ENCODE measurements at places on chromosomes 2 and 18.

DNA sequence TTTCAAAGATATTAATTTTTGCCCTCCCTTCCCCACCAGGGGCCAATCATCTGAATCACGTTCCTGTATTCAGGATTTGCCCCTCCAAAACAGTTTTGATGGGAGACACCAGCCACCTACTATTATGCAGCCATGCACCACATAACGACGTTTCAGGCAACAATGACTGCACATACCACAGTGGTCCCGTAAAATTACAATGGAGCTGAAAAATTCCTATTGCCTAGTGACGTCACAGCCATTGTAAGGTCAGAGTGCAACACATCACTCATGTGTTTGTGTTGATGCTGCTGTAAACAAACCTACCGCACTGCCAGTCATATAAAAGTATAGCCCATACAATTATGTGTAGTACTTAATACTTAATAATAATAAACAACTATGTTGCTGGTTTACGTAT is 22.6 kb downstream of the ITM2C start:
- DNase-seq: no peak

- DNase-seq: peak; percentile 9
Measured at GRCh38 chr2:239298116-239298804, 102.6 kb downstream of the HDAC4 start.

DNA sequence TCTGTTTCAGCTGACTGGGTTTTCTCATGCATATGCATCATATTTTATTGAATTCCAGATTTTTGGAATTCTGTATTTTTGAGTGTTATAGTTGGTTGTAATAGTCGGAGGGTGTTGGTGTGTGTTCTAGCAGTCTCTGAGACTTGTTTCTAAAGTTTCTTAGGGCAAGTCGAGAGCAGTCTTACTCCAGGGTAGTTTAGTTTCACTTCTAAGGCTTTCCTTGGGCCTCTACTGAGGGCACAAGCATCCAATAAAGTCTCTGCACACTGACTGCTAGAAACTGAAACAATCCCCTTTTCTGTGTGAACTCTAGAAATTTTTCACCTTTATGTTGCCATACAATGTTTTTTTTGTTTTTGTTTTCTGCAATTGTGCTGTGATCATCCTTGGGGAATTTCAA is 663.7 kb upstream of the LRATD1 start:
- no peak for DNase-seq

- DNase-seq: no peak
Measured at GRCh38 chr2:11040992-11041391, 114.3 kb upstream of the SLC66A3 start.

DNA sequence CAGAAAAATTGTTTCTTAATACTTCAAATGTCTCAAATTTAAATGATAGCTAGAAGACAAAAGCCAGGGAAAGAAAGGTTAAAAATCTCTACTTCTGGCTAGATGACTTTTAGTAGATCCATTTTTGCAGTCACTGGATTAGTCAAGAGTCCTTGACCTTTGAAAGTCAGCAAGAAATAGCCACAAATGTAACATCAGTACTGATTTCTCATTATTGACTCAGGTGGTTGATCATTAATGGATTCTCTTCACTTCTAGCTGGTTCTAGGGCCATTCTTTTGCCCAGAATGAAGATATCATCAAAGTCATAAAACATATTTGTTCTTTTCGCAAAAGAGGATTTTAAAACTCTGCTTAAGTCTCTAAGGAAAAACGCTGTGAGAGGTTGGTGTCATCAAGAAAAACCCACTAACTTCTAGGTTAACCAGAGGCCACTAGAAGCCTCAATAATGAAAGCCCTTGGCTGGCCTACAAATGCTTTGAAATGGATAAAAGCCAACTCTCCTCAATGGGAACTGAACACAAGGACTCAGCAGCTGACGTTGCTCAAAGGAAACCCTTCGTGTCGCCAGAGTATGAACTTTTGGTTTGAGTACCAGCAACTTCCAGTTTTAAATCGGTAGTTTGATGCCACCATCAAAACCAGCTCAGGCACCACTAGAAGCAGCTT is 66.3 kb downstream of the IRS1 start:
- DNase-seq: no peak

DNA sequence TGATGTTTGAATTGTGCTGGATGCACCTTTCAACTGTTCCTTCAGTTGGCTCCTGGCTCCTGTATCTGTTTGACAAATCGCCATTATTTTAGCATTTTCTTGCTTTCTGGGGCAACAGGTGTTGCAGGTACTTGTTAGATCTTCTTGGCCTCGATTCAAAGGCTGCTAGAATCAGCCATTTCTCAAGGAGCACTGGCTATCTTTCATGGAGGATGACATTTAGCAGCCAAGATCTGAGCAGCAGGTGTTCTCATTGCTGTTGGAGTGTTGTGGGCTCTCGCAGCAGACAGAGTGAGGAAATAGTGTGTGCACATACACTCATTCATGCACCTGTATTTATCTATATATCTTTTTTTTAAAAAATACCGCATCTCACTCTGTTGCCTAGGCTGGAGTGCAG is 52.2 kb downstream of the INPP5D start:
- no peak for DNase-seq

- DNase-seq: peak; percentile 26
Measured at GRCh38 chr18:57771193-57771592, 31.9 kb downstream of the ATP8B1 start.

DNA sequence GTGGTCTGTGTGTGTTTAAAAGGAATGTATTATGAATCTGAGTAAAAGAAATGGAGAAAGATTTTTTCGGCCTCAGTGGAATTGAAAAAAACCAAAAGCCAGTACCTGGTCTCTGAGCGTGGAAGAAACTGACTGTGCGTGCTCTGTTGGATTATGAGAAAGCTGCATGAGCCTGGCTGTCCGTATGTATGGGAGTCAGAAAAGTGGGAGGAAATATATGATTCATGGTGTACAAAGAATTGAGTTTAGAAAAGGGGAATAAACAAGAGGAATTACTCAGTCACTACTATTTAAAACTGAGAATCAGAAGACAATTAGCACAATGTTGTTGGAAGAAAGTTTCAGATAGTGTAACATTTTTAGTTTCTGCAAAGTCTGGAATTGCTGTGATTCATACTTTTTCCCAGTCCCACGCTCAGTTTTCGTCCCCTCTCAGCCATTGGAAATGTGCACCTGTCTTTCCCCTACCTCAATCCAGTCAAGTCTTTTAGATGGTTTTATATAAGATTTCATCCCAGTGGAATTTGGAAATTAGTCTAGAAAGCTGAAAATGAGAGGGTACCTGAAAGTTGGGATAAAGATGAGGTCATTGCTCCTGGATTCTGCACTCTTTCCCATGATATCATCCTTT is 66.4 kb upstream of the CHMP1B start:
- DNase-seq: no peak

DNA sequence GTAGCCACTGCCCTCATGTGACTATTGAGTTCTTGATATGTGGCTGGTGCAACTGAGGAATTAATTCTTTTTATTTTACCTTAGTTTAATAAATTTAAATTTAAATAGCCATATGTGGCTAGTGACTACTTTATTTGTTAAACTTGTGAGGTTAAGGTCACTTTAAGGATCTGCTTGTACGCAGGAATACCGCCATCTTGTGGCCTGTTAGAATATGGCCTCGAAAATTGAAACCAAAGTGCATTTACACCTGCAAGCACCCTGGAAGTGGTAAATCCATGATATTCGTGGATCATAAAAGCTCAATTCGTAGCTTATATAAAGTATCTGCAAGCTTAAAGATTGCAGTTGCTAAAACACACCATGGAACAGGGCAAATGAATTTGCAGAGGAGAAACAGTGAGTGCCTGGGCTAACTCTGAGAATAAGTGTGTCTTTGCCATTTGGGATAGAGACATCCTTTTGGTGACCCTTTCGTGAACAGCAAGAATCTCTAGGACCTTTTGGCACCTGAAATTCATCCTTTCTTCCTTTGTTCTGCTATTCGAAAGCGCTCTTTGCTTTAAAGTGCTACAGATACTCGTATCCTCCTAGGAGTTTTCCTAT is 59.9 kb upstream of the REG3A start:
- DNase-seq: peak; percentile 46

Measured in AML-193 (cell line).